ENCODE measurements at places on chromosomes 1 and 21.

GRCh38 chr1:8211251-8211882, 106.5 kb upstream of the SLC45A1 start:
- no peak for DNase-seq

- DNase-seq: no peak
Observed at GRCh38 chr21:46562964-46563607, 41.8 kb downstream of the S100B start.

DNA sequence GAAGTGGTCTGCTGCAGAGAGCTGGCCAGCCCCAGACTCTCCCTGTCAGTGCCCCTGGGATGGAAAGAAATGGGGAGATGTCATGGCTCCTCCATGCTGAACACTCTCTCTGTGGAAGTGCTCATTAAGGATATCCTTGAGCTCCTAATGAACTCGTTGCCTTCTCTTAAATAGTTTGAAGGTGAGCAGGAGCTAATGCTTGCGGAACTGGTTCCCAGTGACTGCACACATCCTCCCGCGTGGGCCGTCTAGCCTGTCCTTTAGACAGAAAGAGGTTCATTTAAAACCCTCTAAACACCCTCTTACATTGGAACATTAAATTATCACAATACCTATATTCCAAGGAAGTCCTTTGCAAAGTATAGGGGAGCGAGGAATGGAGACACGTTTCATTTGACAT, 5.9 kb upstream of the WDR64 start:
- DNase-seq: no peak

DNA sequence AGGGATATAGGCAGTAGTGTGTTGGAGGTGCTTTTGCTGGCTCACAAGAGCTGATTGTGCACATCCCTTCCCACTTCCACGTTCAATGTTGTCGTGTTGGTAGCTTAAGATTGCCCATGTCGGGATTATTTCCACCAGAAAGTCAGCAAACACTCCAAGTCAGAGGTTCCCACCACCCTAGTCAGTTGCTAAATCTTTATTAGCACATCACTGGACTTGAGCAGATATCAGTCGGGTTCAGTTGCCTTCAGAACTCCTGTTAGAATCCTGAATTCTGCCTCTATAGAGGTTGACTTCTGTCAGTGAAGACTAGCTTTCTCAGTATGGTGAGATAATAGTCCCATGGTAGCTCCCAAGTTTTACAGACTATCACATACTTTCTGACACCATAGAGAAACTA, 10.5 kb downstream of the AGL start:
- no peak for DNase-seq

GRCh38 chr1:195748969-195749368, 859.3 kb downstream of the KCNT2 start:
- no peak for DNase-seq

- DNase-seq: no peak
Observed at GRCh38 chr1:26212726-26213125, 21.3 kb upstream of the CEP85 start.
